Thoracic aorta endothelial cell (primary cell): ENCODE measurements at places on chromosomes 13 and 19. TPM values are rescaled to one million over a fixed set of nuclear protein-coding genes. Genes with fewer than 3 reads are reported as not detected.

ZNF562 gene
- total RNA-seq = 33.0 and 40.6 TPM in 2 replicates

PGPEP1 gene
- 18.5 and 22.5 TPM in 2 replicates for total RNA-seq

KLC3 gene
- not detected in 2 replicates for total RNA-seq

OXGR1 gene
- total RNA-seq = not detected in 2 replicates

CEACAM16 gene
- not detected in 2 replicates for total RNA-seq

IGSF23 gene
- not detected in 2 replicates for total RNA-seq

CNFN gene
- not detected in 2 replicates for total RNA-seq

IGFL1 gene
- total RNA-seq = not detected in 2 replicates

CARD8 gene
- 220 and 254 TPM in 2 replicates for total RNA-seq

TMEM238 gene
- not detected in 2 replicates for total RNA-seq

TNNI3 gene
- not detected in 2 replicates for total RNA-seq

NR2F6 gene
- total RNA-seq = 20.1 and 36.8 TPM in 2 replicates

ZNF841 gene
- 20.4 and 27.9 TPM in 2 replicates for total RNA-seq

PCDH17 gene
- total RNA-seq = 2.2 and 5.1 TPM in 2 replicates

CEACAM20 gene
- not detected in 2 replicates for total RNA-seq

ATP8A2 gene
- 0.07 and 0.13 TPM in 2 replicates for total RNA-seq

RAB20 gene
- total RNA-seq = 0.93 and 1.0 TPM in 2 replicates

TEKTIP1 gene
- not detected in 2 replicates for total RNA-seq

LACC1 gene
- total RNA-seq = 14.8 and 15.0 TPM in 2 replicates

DIRAS1 gene
- 0.13 and 0.14 TPM in 2 replicates for total RNA-seq

SBK2 gene
- total RNA-seq = not detected in 2 replicates

UNC13A gene
- total RNA-seq = under 0.01 TPM in 2 replicates

C5AR1 gene
- not detected in 2 replicates for total RNA-seq

ICAM5 gene
- 0.29 TPM in 1 of 2 replicates, not detected in the other for total RNA-seq

FCAR gene
- not detected in 2 replicates for total RNA-seq

RPS16 gene
- total RNA-seq = 132 and 183 TPM in 2 replicates

ATP11A gene
- total RNA-seq = 35.1 and 50.0 TPM in 2 replicates

ZNF135 gene
- total RNA-seq = 0.14 and 0.80 TPM in 2 replicates

ZNF382 gene
- 6.5 and 6.9 TPM in 2 replicates for total RNA-seq

CLEC17A gene
- not detected in 2 replicates for total RNA-seq

ZNF626 gene
- 13.5 and 14.2 TPM in 2 replicates for total RNA-seq

CBARP gene
- 3.1 and 3.8 TPM in 2 replicates for total RNA-seq

PRR36 gene
- total RNA-seq = not detected in 2 replicates

VASP gene
- 178 and 185 TPM in 2 replicates for total RNA-seq

ZNF208 gene
- total RNA-seq = 0.13 and 0.14 TPM in 2 replicates

KLK5 gene
- total RNA-seq = not detected in 2 replicates

SCAF1 gene
- 24.9 and 26.7 TPM in 2 replicates for total RNA-seq

RNF225 gene
- 0.14 and 0.27 TPM in 2 replicates for total RNA-seq

DNAAF3 gene
- 0.27 and 0.29 TPM in 2 replicates for total RNA-seq

KIR3DL2 gene
- not detected in 2 replicates for total RNA-seq

IGLON5 gene
- not detected in 2 replicates for total RNA-seq

DHDH gene
- not detected in 2 replicates for total RNA-seq

METTL21C gene
- not detected in 2 replicates for total RNA-seq

PEG3 gene
- total RNA-seq = 0.43 and 1.2 TPM in 2 replicates

REX1BD gene
- 43.6 and 49.3 TPM in 2 replicates for total RNA-seq
